ENCODE measurements at places on chromosomes 2 and 18.

DNA sequence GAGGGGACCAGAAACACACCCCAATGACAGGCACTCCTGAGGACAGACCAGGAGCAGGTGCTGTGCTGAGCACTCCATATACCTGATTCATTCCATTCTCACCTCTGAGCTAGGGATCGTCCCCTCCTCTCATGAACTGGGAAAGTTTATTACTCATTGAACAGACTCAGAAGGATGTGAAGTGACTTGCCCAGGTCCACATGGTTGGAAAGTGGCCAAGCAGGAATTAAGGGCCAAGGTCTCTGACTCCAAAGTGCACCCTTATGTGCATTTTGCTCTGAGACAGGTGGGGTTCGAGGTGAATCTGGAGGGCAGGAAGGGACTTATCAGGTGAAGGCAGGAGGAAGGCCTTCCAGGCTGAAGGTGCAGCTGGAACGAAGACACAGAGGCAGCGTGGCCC, 25.1 kb upstream of the PLB1 start:
- DNase-seq: no peak

DNA sequence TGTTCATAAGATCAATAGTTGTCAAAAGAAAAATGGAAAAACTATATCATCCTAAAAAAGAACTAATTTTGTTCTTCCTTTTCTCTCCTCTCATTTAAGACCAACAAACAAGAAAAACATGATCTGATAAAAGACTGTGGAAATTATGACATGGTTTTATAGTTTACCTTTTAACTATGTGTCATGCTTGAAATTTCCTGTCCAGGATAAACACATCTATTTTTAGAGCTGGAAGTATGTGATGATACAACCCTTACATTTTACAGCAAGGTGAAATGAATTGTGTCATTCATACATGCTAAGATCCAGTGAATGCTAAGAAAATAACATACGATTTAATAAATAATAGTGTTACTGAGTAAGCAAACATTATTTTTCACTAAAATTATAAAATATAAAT, 89.9 kb downstream of the GULP1 start:
- no peak for DNase-seq

GRCh38 chr2:10271509-10271908, 31.2 kb upstream of the HPCAL1 start:
- no peak for DNase-seq

GRCh38 chr2:1995987-1996386, 251.7 kb upstream of the PXDN start:
- no peak for DNase-seq

- no peak for DNase-seq
Measured at GRCh38 chr2:165407466-165407865, 62.0 kb upstream of the CSRNP3 start.

- no peak for DNase-seq
Measured at GRCh38 chr2:174337337-174338146, 2.8 kb downstream of the SP9 start.

DNA sequence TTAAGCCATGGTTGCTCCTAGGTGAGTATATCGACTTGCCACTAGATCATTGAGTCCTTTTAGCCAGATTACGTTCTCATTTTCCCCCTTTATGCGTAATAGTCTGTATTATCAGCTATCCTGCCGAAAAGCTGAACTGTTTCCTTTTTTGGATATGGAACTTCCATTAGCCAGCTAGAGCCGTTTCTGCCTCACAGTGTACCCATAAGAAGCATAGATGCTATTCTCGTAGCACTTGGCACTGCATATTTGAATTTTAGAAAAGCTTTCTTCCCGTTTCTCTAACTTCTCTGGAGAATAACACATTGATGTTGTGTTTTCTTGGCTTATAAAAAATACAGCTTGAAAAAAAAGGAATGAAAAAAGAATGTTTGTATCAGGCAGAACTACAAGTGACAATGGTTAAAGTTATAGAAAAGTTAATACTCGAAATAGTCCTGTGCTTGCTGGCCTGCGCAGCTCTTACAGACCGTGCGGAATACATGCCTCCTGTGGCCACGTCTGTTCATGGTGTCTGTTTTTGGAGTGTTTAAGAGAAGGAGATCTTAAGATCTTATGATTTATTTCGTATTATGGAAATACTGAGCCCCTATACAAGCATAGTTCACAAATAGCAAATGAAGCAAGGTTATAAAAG, 710 bp downstream of the DUSP19 start:
- DNase-seq: no peak

DNA sequence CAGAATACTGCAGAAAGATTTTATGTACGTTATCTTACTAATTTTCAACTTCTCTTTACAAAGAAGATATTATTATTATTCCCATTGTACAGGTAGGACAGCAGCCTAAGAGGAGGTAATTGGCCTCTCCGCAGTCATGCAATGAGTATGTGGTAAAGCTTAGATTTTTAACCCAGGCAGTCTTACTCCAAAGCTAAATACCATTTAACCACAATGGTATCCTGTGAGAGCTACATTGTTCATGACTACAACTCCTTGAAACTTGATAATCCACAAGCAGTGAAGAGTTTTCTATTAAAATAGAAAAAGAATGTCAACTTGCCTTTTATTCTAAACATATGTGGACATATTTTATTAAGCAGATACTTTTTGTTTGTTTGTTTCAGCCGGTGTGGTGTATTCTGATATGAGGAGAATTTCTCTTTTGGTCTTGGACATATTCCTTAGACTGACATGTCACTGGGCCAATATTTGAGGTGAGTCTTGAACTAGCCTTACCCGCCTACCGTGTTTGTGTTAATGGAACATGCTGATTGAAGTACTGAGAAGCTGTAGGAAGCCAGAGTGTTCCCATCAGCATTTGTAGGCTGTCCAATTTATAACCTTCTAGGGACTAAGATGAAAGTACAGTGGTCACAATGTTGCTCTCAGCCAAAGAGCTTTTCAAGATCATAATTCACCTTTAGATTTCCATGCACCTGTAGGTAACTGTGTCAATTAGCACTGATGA, 293.9 kb upstream of the DCC start:
- DNase-seq: no peak

- DNase-seq: no peak
Measured at GRCh38 chr2:63488118-63488713, 100.1 kb downstream of the WDPCP start.

DNA sequence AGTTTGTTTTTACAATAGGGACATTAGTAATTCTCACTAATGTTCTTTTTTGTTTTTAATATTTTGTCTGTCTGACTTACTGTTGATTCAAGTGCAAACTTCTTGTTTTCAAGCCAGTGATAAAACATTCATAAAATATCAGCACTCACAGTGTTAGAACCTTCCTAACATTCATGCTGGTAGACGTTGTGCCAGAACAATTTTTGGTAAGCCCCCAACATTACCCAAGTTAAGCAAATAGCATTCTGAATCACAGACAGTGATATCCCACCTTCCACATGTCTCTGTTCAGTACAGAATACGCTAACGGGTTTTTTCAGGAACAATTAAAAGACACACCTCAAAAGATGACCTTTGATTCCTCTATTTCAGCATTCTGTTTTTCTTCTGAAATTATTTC, 390.3 kb downstream of the ARHGAP15 start:
- no peak for DNase-seq

GRCh38 chr2:31193806-31194205, 23.5 kb downstream of the CAPN14 start:
- DNase-seq: no peak

DNA sequence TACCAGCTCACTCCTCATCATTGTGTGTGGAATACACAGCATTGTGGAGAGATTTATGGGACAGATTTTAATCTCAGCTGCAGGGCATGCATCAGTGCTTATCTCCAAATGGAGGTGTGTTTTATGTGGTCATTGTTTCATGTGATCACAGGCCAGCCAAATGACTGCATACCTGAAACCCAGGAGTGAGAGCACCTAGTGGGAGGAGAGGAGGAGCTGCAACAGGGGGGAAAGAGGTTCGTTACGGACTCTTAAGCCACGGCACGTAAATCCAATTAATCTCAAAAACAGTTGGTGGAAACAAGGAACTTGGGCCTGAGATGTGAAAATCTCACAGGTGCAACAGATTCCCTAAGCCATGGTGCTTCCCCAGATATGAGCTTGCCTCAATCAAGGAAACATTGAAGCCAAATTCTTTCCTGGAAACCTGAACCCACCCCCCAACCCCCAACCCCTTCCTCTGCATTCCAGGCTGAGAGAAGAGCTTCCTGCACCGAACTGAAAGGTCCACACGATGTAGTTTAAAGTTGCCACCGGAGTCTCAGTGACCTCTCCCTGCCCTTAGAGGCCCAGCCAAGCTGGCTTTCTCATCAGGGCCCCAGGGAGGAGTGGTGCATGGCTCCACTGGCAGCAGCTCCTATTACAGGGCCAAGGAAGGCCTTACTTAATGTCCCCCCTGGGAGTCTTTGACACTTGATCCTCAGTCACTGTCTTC, 167.4 kb downstream of the C1D start:
- DNase-seq: no peak

- no peak for DNase-seq
Measured at GRCh38 chr2:25618676-25619075, 54.7 kb downstream of the DTNB start.

DNA sequence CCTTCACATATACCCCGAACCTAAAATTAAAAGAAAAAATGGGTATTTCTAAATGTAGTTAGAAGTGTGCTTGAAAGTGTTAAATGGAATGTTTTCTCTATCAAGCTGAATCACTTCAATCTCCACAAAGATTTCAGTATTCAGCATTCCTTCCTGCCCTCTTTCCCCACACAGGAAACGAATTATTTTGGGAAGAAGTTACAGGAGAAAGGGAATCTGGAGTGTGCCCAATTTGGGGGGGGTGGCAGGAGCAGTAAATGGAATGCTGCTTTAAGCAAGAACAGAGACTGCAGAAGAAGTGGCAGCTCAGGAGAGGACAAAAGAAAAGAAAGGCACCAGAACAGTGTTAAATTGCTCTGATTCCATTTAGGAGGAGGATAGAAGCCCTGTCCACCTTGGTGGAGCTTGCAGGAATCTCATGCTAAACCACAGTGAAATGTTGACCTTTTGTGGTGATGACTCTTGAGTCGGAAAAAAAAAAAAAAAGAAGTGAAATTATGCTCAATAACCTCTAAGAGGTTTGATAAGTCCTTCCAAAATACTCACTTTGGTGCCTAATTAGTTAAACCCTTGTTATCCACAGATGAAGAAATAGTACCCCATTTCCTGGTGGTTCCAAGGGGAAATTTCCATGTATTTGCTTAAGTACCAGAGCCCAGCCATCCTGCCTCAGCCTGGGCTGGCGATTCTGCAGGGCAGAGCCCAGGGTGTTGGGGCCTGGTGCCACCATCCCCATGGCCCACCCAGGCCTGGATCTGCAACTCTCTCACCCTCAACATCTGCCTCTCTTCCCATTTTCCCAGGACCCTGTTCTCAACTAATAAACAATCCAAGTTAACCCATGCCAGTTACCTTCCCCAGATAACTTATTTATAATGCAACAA, 56.5 kb downstream of the MYO5B start:
- no peak for DNase-seq

DNA sequence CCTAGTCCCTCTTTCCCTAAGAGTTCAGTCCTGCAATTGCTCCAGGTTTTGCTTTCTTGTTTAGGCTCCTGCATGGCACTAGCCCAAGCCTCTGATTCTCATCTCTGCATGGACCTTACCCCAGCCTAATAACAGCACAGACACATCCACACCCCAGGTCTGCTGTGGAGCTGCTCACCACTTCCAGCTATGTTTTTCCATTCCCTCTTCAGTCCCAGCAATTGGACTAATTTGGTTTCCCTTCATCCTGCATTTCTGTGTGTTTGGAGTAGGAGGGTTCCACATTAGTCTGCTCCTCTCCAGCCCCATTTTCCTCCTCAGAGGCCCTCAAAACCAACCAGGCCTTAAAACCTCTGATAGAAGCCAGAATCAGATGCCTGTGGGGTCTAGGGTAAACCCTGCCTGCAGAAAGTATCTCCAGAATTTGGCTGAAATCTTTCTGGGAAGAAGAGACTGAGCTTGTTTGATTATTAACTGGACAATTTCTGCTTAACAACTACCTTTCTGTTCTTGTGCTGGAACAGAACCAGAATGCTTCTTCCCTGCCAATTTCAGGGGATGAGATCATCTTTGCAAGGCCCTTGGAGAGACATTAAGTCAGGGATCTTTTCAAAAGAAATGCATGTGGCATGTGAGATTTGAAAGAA, 95.9 kb downstream of the GFPT1 start:
- no peak for DNase-seq

- no peak for DNase-seq
Measured at GRCh38 chr2:117945296-117945695, 68.6 kb downstream of the CCDC93 start.

DNA sequence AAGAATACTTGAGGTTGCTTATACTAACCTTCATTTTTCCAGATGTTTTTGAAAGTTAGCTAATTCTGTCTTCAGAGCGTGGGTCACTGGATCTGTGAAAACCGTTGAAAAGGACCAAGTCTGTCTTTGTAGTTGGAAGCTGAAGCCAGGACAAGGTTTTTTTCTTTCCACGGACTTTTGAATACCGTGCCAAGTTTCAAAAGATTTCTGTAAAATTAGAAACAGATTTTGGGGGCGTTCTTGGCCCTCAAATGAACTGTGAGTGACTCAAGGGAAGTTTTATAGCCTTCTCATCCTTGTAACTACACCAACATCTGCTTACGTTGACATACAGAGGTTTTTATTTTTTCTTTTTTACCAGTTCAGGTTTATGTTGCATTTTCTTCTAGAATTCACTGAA, at the start of gene FAP:
TSS of gene FAP (minus strand) at position 152 of the 400 bp plus-strand sequence. CDS start at position 34, 118 bp downstream.
- DNase-seq: peak; percentile 31

DNA sequence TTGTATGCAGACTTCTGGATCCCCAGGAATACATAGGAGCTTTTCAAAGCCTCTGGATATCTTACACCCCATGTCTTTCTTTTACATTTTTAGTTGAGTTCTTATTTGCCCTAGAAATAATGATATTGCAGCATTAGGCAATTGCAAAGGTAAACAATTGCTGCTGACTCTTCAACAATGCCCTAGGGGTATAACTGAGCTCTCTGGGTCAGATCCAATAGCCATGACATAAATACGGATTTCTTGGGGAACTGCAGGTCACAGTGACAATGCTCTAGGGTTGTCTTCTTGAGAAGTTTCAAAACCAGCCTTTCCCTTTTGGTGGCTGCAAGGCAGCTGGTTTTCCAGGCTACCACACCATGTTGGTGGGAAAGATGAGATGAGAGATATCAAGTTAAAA, 16.5 kb upstream of the OR6B3 start:
- DNase-seq: no peak

GRCh38 chr2:98234776-98235175, 111.5 kb upstream of the CNGA3 start:
- DNase-seq: no peak

GRCh38 chr2:16507655-16508489, 157.8 kb downstream of the CYRIA start:
- no peak for DNase-seq

DNA sequence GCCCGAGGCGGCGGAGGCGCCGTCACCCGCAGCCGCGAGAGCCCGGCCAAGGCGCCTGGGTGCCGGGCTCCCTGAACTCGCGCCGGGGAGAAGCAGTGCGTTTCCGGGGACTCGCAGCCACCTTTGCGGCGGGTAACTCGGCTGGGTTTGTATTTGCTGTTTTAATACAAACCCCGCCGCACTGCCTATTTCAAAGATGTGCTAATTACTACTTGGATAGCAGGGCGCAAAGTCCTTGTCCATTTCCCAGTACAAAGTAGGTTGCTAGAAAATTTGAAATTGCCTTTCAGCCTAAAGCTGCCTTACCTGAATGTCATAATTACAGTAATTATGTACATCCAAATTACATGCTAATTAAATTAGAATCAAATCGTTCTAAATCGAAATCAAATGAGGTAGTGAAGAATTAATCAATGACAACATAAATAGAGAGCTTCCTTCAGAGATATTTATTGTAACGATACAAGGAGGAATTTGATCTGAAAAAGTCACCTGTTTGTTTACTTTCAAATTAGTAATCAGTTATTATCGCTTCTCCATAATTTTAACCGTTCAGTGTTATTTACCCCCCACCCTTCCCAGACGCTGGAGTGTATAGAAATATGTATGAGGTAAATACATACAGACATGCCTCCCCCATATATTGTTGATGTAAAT, 8.1 kb downstream of the SP9 start:
- no peak for DNase-seq
